ENCODE measurements at places on chromosomes 11 and 22. TPM values are rescaled to one million over a fixed set of nuclear protein-coding genes. Genes with fewer than 3 reads are reported as not detected.

BIK gene
- total RNA-seq = 24.6 TPM

APOL5 gene
- not detected for total RNA-seq

MS4A12 gene
- not detected for total RNA-seq

AMPD3 gene
- 11.8 TPM for total RNA-seq

OR56B1 gene
- not detected for total RNA-seq

ALDH3B1 gene
- 28.1 TPM for total RNA-seq

BAIAP2L2 gene
- total RNA-seq = not detected

STK33 gene
- not detected for total RNA-seq

DUSP18 gene
- total RNA-seq = 11.5 TPM

MYBPC3 gene
- total RNA-seq = not detected

BATF2 gene
- total RNA-seq = not detected

TTC38 gene
- total RNA-seq = 41.4 TPM

KCNK4 gene
- total RNA-seq = 1.2 TPM

- H3K36me3 ChIP-seq = no peaks in the 10 kb centered on the region
- no peak overlapping the region for H3K27ac ChIP-seq
- H3K4me1 ChIP-seq = no peaks in the 10 kb centered on the region
- no peak for DNase-seq
- peaks cover 48% of the 10 kb centered on the region for H3K27me3 ChIP-seq
Measured at GRCh38 chr22:49408102-49408836, 419.4 kb downstream of the BRD1 start.

DNA sequence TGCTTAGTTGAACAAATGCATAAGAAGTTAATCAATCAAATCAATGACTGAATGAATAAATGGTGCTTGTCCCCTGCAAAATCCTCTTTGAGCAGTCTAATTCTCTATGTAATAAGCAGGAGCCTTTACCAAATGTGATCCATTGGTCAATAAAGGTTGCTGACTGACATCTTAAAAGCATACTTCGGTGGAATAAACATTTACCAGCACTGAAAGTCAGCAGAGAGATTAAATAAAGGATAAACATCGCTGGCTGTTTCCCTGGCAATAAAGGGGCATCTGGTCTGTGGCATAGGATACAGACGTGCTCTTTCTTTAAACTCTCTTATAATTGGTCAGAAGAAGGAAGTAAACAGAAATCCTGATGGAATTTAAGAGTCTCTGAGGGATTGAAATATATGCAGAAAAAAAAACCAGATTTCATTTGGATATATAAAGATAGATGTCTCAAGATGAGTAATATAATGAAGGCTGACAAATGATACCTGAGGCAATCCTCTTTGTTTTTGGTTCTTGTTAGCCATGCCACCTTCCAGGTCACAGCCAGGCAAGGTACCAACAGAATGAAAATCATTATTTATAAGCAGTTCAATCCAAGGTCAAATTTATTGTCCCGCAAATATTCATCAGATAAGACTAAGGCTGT, 578.4 kb upstream of the CCDC90B start:
- no peaks in the 10 kb centered on the region for H3K4me1 ChIP-seq
- DNase-seq = no peak
- H3K4me3 ChIP-seq = no peak overlapping the region
- no peak overlapping the region for H3K27ac ChIP-seq
- no peaks in the 10 kb centered on the region for H3K36me3 ChIP-seq

DNA sequence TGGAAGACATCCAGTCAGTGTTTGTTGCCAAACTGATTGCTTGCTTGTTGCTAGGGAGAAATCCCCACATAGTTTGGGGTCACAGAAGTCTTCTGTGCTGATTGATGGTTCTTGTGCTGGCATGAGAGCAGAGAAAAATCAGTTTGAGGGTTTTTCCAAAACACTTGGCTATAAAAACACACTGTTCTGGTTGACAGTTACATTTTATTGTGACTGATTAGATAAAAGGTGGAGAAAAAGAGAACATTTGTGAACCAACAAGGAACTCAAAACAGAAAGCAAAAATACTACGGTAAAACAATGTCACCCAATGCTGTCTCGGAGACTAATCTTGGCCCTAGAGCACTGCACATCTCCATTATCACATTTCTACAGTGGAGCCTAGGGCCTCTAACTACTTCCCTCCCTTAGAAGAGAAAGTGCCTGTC, 14.4 kb upstream of the EIF4G2 start:
- no peaks in the 10 kb centered on the region for H3K27me3 ChIP-seq
- H3K36me3 ChIP-seq = no peaks in the 10 kb centered on the region
- no peak overlapping the region for H3K4me3 ChIP-seq

- peak overlapping the region; percentile 80 for H3K27ac ChIP-seq
- peak overlapping the region; percentile 99 for H3K4me3 ChIP-seq
- peak; percentile 60 for DNase-seq
- 0 out of 2 replicates have a peak, but pooled peaks cover under 1% of the 10 kb centered on the region for H3K36me3 ChIP-seq
Measured at GRCh38 chr22:38203090-38203810, 1.5 kb downstream of the MAFF start.

GRCh38 chr11:18310800-18311340, 11.1 kb downstream of the HPS5 start:
- DNase-seq = no peak
- no peaks in the 10 kb centered on the region for H3K4me1 ChIP-seq
- H3K36me3 ChIP-seq = peaks cover 4% of the 10 kb centered on the region
- H3K4me3 ChIP-seq = no peak overlapping the region
- no peak overlapping the region for H3K27ac ChIP-seq
- no peaks in the 10 kb centered on the region for H3K27me3 ChIP-seq

DNA sequence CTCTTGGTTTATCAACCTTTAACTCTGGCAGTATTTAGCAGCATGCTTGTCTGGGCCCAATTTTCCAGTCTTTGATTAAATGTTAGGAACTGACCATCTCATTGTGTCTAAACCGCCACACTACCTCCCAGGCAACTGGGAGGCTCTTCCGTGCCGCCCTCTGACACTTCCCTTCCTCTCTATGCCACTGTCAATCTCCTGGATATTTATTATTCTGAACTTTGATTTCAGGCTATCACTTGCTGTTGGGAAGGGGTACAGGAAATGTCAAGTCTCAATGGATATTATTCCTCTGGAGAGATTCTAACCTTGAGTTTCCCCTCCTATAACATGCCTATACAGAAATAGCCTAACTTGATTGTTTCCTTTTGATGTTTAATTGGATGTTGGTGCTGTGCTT, 222.9 kb upstream of the NARS2 start:
- DNase-seq = no peak
- H3K36me3 ChIP-seq = no peaks in the 10 kb centered on the region
- no peaks in the 10 kb centered on the region for H3K27me3 ChIP-seq
- H3K27ac ChIP-seq = peak overlapping the region; percentile 96

DNA sequence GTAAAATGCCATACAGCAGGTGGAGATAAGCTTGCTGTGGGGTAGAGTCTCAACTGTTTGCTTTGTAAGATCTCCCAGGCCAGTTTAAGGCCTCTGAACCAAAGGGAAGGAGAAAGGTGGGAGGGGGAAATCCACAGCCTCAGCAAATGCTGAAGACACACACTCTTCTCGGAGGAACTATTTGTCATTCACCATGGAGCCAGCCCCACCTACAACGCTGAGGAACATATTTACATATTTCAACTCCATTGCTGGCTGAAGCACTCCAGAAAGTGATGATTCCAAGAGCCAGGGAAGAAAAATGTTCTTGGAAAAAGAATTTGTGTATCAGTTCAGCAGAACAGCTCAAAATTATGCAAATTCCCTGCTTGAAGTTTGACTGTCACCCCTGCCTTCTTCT, 6.5 kb downstream of the TENM4 start:
- no peak overlapping the region for H3K27ac ChIP-seq
- H3K4me1 ChIP-seq = peaks cover 10% of the 10 kb centered on the region
- H3K27me3 ChIP-seq = peaks cover 69% of the 10 kb centered on the region

DNA sequence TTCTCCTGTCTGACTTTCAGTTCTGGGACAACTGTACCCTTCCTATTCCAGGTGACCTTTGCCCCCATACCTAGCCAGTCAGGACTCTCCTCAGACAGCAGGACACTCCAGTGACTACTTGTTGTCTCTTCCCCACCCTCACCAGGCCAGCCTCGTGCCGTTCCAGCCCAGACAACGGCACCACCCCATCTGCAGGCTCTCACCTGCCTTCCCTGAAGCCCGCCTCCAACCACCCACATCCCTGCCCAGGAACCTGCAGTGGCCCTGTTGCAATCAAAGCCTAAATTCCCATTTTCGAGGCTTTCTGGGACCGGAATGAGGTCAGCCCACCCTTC, 3.7 kb downstream of the IL2RB start:
- H3K27ac ChIP-seq = no peak overlapping the region
- no peak overlapping the region for H3K4me3 ChIP-seq
- no peak for DNase-seq
- no peaks in the 10 kb centered on the region for H3K36me3 ChIP-seq
- no peaks in the 10 kb centered on the region for H3K27me3 ChIP-seq

GRCh38 chr11:78812513-78813293, 238.0 kb upstream of the NARS2 start:
- H3K27me3 ChIP-seq = no peaks in the 10 kb centered on the region
- no peaks in the 10 kb centered on the region for H3K36me3 ChIP-seq
- H3K4me3 ChIP-seq = no peak overlapping the region
- peaks cover 21% of the 10 kb centered on the region for H3K4me1 ChIP-seq
- no peak overlapping the region for H3K27ac ChIP-seq

DNA sequence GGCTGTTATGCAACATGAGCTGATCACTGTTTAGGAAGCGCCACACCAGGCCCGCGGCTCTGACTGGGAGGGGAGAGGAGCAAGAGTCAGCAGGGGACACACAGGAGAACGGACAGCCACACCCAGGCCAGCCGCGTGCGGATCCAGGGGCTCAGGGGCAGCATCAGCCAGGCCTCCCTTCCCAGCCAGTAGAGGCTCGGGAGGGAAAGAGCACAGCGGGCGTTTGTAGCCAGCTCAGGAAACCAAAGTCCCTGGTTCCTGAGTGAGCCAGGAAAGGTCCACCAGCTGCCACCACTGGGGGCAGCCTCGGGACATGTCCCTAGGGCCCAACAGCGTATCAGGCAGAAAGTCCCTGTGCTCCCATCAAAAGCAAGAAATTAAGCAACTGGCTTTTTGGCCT, 71.8 kb upstream of the PITPNB start:
- H3K27ac ChIP-seq = no peak overlapping the region
- H3K4me3 ChIP-seq = no peak overlapping the region
- DNase-seq = peak; percentile 6
- H3K27me3 ChIP-seq = no peaks in the 10 kb centered on the region
- no peaks in the 10 kb centered on the region for H3K36me3 ChIP-seq

GRCh38 chr22:30416837-30417236, 8.7 kb upstream of the MTFP1 start:
- no peak overlapping the region for H3K27ac ChIP-seq
- no peaks in the 10 kb centered on the region for H3K27me3 ChIP-seq
- no peak for DNase-seq
- no peak overlapping the region for H3K4me3 ChIP-seq
- peaks cover 34% of the 10 kb centered on the region for H3K36me3 ChIP-seq

DNA sequence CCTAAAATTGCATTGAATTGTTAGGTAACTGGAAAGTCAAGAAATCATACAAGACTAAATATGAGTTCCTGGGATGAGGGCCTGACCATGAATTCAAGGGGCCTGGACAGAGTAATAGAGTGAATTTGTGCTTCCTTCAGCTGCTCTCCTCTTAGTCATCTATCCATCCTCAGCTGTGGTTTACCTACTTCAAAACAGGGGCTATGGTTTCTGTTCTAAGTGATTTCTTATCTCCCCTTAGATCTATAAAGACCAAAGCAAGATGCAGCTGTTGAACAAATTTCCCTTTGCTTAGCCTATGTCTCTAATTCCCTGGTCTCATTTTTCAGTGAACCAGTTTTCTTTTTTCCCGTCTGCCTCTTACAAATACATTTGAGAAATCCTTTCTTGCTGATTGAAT, 428.5 kb downstream of the FAM181B start:
- no peaks in the 10 kb centered on the region for H3K27me3 ChIP-seq
- H3K4me1 ChIP-seq = no peaks in the 10 kb centered on the region
- H3K27ac ChIP-seq = no peak overlapping the region
- H3K4me3 ChIP-seq = no peak overlapping the region
- DNase-seq = no peak

- H3K4me3 ChIP-seq = no peak overlapping the region
- peaks cover 11% of the 10 kb centered on the region for H3K4me1 ChIP-seq
- no peaks in the 10 kb centered on the region for H3K36me3 ChIP-seq
- H3K27ac ChIP-seq = no peak overlapping the region
- peak; percentile 62 for DNase-seq
Measured at GRCh38 chr11:77136074-77136473, 8.0 kb downstream of the MYO7A start.

DNA sequence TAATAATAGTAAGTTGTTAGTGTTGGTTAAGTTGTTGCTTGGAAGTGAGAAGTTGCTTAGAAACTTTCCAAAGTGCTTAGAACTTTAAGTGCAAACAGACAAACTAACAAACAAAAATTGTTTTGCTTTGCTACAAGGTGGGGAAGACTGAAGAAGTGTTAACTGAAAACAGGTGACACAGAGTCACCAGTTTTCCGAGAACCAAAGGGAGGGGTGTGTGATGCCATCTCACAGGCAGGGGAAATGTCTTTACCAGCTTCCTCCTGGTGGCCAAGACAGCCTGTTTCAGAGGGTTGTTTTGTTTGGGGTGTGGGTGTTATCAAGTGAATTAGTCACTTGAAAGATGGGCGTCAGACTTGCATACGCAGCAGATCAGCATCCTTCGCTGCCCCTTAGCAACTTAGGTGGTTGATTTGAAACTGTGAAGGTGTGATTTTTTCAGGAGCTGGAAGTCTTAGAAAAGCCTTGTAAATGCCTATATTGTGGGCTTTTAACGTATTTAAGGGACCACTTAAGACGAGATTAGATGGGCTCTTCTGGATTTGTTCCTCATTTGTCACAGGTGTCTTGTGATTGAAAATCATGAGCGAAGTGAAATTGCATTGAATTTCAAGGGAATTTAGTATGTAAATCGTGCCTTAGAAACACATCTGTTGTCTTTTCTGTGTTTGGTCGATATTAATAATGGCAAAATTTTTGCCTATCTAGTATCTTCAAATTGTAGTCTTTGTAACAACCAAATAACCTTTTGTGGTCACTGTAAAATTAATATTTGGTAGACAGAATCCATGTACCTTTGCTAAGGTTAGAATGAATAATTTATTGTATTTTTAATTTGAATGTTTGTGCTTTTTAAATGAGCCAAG, 2.7 kb downstream of the NEAT1 start:
- DNase-seq = peak; percentile 77
- H3K4me3 ChIP-seq = peak overlapping the region; percentile 93
- no peaks in the 10 kb centered on the region for H3K27me3 ChIP-seq
- peak overlapping the region; percentile 99 for H3K27ac ChIP-seq
- H3K4me1 ChIP-seq = peaks cover 37% of the 10 kb centered on the region

DNA sequence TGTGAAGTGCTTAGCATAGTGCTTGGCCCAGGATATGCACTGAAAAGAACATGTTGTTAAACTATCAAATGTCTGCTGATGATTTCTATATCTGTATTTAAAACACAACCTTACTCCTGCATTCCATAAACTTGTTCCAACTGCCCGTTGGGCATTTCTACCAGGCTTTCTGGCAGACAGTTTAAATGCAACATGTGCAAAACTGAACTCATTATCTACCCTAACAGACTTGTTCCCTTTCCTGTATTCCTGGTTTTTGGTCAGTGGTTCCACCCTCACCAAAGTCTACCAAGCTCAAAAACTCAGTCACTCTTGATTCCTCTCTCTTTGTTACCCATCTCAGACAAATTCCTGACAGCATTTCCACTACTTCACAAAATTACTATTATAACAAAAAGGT, 6.5 kb upstream of the RAB38 start:
- no peak overlapping the region for H3K27ac ChIP-seq
- H3K36me3 ChIP-seq = no peaks in the 10 kb centered on the region
- no peaks in the 10 kb centered on the region for H3K27me3 ChIP-seq
- peaks cover 24% of the 10 kb centered on the region for H3K4me1 ChIP-seq

- H3K4me1 ChIP-seq = peaks cover 35% of the 10 kb centered on the region
- no peak overlapping the region for H3K4me3 ChIP-seq
- H3K27me3 ChIP-seq = no peaks in the 10 kb centered on the region
- no peaks in the 10 kb centered on the region for H3K36me3 ChIP-seq
Measured at GRCh38 chr11:63884196-63884932, 32.6 kb downstream of the RCOR2 start.

Data from PC-3 (cell line).